ENCODE measurements at places on chromosomes 7 and 10.

DNA sequence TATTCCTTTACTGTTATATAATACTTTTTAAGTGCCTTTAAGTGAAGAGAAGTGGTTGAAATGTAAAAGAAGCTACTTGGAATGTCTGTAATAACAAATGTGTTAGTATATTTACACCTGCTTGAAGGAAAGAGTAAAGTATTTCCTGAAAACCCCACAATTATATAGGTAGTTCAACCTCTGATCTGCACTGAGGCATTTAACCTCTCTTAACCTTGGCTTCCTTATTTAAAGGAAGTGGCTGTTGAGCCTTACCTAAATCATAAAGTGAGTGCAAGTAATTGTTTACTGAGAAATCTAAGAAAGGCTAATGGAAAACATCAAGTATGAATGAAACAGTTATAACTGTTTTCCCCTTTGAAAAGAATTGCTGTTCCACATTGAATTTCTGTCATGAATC, 294.5 kb downstream of the ADK start:
- no peak for DNase-seq

DNA sequence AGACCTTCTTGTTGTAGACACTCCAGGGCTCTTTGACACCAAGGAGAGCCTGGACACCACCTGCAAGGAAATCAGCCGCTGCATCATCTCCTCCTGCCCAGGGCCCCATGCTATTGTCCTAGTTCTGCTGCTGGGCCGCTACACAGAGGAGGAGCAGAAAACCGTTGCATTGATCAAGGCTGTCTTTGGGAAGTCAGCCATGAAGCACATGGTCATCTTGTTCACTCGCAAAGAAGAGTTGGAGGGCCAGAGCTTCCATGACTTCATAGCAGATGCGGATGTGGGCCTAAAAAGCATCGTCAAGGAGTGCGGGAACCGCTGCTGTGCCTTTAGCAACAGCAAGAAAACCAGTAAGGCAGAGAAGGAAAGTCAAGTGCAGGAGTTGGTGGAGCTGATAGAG, 5.5 kb downstream of the GIMAP7 start:
- DNase-seq = no peak

DNA sequence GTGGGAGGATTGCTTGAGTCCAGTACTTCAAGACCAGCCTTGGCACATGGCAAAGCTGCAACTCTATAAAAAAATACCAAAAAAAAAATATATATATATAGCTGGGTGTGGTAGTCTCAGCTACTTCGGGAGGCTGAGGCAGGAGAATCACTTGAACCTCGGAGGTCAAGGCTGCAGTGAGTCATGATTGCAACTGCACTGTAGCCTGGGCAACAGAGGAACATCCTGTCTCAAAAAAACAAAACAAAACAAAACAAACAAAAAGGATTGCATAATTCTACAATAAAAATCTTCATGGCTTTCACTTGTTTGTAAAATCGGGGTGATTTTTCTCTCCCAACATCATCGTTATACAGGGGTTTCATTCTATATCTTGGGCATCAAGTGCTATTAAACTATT, 35.1 kb downstream of the GUSB start:
- DNase-seq = no peak

DNA sequence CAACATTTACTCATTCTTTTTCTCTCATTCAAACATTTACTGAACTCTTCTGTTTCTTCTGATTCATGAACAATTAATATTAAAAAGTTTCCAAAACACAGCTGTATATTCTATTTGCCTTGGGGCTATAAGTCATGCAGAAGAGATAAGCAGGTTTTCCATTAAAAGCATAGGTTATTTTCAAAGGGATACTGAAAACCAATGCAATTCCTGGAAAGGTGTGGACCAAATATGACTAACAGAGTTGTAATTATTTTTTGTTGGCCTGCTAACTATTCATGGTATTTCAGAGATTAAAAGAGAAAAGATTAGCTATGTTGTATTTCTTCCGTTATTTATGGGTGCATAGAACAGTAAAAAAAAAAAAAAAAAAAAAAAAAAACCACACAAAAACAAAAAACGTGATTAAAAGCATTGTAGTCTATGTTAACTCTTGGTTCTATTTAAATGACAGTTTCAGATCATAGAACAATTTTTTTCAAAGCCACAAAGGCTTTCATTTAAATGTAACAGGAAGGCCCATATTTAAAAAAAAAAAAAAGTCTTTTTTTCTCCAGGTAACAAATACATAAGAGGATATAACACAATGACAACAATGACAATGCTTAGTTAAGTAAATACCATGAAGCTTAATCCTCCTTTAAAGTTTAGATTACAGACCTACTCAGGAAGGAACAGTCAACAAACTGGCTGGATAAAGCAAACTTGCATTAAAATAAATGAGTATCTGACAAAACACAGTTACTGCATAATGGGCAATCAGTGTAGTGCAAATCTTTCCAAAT, 1042.9 kb downstream of the GATA3 start:
- no peak for DNase-seq

- DNase-seq = no peak
These were observed 56.6 kb upstream of the RAB18 start for GRCh38 chr10:27447540-27447939.

Data from NCI-H774 (cell line).